ENCODE measurements at places on chromosomes 3 and 15.
A peak's percentile ranks its signal among the peaks of the same experiment; 100 is the strongest.

- no peak for DNase-seq
Observed at GRCh38 chr3:172189987-172190603, 150.7 kb downstream of the FNDC3B start.

DNA sequence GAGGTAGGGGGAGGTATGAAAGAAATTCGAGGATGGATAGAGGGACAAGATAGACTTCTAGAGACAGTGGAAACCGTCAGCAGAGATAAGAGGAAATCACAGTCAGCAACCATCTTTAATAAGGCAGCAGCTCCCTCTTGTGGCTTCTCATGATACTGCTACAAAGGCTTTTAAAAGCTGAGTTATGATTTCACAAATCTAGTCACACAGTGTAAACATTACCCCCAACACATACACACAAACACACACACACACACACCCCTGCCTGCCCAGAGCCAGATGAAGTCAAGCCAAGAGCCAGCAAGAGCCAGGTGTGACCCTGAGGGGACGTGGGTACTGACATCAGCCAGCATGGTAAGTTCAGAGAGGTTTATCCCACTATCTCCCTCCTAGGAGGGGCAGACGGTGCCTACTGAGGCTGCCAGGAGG, 18.9 kb upstream of the TGM5 start:
- DNase-seq, result no peak

DNA sequence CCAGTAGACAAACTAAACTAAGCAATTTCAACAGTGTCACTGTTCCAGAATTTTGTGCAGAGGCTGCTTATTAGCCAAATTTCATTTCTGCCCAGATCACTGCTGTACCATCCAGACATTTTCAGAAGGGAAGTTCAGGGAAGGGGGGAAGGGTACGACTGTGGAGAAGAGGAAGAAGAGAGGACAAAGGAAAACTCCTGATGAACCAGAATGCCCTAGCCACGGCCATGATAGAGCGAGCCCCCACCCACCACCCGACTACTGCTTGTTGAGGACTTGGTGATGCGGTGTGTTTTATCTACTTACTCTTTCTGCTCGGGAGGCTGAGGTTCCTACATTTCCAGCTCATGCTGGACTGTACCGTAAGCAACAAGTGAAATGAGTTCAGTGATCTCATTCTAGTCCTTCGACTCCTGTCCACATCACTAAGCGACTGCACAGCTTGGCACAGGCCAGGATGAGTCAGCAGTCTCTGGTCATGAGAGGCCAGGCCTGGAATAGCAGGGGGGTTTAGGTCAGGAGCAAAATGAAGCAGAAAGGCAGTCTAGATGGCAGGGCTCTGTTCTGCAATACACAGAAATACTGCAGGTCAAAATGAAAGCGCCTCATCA, 330.8 kb downstream of the TIGIT start:
- DNase-seq, result no peak

DNA sequence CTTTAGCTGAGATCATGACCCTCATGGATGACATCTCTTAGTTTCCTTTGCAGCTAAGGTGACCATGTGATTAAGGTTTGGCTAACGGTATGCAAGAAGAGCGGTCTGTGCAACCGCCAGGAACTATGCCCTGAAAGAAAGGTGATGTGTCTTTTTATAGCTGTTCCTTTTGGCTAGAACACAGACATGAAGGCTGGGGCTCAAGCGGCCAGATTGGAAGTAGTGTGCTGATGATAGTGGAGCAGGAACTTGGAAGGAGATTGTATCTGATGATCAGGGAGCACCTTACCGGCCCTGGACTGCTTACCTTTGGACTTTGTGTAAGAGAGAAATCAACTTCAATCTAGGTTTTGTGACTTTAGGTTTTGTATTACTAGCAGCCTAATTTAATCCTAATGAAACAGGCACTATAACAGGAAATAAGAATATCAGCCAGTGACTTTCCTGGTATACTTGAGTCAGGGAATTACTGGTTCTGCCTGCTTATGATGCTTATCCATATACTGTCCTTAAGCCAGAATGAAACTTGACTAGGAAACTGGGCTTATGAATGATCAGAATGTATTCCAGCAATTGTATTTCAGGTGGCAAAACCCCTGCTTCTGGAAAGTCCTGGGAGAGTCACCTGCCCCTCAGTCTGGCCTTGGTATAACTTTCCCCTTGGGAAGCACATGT, 164.3 kb upstream of the LRIG1 start:
- DNase-seq, result no peak

- no peak for DNase-seq
Observed at GRCh38 chr3:181940703-181941102, 229.0 kb downstream of the SOX2 start.

DNA sequence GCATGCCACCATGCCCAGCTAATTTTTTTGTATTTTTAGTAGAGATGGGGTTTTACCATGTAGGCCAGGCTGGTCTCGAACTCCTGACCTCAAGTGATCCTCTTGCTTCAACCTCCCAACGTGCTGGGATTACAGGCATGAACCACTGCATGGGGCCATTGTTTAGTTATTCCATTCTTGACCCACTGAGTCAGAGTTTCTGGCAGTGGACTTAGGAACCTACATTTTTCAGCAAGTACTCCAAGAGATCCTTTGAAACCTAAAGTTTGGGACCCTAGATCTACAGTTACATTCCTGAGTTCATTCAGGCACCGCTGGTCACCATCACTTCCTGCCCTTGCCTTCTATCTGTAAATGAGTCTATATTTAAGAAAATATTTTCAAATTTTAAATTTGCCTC, 1.4 kb upstream of the TNFSF10 start:
- DNase-seq, result no peak

DNA sequence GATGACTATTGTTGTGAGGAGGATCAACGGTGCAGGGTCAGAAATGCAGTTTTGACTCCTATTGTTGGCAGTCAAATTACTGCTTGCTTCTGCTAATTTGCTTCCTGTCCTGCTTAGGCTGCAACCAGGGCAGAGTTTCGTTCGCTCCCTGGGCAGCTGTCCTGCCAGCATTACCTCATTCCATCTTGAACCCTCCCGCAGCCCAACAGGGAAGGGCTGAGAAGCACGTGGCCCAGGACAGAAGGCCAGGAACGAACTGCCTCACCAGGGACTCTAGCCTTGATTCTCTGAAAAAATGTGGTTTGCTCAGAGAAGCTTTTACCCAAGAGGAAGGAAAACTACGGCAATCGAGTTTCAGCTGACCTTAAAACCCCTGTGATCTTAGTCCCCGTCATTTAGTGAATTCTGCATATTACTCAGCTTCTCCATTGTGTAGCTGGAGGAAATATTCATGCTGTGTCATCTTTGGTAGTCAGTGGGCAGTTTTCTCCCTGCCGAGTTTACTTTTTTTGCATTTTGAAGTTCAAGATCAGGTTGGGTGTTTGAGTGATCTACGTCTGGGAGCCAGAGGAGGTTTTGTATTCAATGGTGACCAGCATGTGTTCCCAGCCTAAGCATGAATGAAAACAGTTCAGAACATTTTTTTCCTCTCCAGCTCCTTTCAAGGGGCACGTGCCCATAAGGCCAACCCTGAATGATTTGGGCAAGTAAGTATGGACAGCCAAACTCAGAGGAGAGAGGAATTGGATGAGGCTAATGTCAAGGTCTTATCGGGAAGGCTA, 23.0 kb downstream of the TLNRD1 start:
- DNase-seq, result peak; percentile 78

DNA sequence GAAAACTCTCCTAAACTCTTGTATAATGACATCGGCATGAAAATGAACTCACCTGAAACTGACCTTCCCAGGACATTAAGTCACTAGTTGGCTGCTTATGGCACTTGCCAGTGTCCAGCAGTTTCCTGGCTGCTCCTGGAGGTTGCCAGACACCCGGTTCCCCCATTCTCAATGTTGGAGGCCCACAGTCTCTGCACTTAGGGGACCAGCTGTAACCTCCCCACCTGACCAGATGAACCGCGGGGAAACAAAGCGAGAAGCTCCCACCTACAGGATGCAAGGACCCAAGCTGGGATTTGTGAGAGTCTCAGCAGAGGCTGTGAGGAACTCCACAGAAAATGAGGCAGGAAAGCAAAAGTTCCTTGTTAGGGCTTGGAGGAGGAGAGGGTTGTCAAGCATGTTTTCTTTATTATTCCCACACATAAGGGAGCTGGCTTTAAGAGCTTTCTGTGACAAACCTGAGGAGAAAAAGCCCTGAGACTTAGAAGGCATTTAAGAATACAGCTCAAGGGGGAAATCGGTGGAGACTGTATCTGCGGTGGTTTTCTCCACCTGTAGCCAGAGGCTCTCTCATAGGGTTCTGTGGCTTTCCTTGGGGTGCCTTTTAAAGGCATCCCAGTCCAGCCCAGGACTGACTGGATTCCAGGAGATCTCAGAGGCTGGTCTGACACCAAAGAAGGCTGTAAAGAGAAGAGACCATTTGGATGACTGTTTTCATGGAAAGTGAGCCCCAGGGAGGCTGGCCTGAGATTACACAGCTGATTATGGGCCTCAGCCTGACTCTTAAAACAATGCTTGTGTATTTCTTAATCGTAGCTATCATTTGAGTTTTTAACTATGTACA, 4.6 kb downstream of the TPM1 start:
- DNase-seq, result no peak

- DNase-seq, result no peak
Observed at GRCh38 chr3:59442046-59442445, 392.2 kb upstream of the CFAP20DC start.

- no peak for DNase-seq
Observed at GRCh38 chr3:30895329-30895728, 868 bp upstream of the GADL1 start.

DNA sequence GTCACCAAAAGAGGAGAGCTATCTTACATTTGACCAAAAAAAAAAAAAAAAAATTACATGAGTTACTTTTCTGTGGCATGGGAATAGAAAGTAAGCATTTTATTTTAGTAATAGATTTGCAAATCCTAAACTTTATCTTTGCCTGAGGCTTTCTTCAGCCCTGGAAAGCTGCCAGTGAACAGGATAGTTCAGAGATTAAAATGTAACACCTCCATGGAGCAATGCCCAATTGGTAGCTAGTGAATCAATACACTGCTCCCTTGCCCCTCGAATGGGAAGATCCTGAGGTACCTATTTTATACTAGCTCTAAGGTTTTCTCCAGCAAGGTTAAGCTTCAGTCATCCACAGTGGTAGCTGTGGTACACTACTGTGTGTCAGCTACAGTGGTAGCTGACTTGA, 867.1 kb downstream of the NAALADL2 start:
- no peak for DNase-seq

GRCh38 chr15:60804986-60805949, 326.3 kb upstream of the ICE2 start:
- no peak for DNase-seq

- DNase-seq, result no peak
Observed at GRCh38 chr3:46670891-46671427, 22.5 kb downstream of the ALS2CL start.

- no peak for DNase-seq
Observed at GRCh38 chr3:117916839-117917238, 1117.8 kb downstream of the IGSF11 start.

- no peak for DNase-seq
Observed at GRCh38 chr3:31079689-31080088, 185.2 kb upstream of the GADL1 start.

DNA sequence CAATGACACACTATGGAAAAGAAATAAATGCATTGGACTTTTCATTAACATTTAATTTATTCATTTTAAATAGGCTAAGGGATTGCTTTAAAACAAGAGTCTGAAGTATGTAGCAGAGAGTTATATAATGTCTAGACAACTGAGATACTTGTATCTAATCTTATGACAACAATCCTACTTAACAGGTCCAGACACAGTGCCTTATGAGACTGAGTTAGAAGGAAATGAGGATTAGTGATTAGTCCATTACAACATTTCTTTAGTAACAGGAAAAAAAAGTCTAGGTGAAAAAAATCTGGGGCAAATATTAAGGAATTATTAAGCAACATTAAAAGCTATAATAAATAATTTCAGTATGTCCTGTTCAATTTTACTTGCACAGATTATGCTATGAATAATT, 140.6 kb downstream of the MEIS2 start:
- no peak for DNase-seq

DNA sequence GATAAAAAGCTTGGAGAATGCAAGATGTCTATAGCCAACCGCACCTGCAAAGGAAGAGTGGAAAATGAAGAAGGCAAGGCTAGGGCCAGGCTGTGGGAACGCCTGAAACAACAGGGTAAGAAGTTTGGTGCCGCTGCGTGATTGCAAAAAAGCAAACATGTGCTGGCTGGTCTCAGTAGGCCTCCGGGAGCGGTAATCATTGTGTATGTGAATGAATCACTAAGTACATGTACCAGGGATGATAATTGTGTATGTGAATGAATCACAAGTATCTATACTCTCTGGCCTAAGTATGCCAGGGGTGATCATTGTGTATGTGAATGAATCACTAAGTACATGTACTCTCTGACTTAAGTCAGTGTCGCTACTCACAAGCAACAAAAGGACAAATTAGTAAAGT, 40.3 kb upstream of the PARL start:
- DNase-seq, result no peak

GRCh38 chr15:73190189-73190601, 137.9 kb downstream of the NEO1 start:
- DNase-seq, result no peak

- DNase-seq, result no peak
Observed at GRCh38 chr3:178405531-178405930, 130.7 kb upstream of the KCNMB2 start.

DNA sequence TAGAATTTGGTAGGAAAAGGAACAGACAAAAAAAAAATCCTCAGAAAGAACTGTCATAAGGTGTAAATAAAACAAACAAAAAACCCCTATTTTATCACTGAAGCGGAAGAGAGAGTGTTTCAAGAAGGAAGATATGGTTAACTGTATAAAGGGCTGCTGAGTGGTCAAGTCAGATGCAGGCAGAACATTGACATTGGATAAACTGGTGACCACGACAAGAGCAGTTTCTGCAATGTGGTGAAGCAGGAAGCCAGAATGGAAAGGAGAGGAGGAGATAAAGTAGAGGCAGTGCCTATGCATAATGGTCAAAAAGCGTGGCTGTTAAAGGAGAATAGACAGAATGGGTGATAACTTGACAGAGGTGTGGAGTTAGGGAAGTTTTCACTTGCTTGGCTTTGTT, 75.3 kb downstream of the CYP19A1 start:
- DNase-seq, result no peak

DNA sequence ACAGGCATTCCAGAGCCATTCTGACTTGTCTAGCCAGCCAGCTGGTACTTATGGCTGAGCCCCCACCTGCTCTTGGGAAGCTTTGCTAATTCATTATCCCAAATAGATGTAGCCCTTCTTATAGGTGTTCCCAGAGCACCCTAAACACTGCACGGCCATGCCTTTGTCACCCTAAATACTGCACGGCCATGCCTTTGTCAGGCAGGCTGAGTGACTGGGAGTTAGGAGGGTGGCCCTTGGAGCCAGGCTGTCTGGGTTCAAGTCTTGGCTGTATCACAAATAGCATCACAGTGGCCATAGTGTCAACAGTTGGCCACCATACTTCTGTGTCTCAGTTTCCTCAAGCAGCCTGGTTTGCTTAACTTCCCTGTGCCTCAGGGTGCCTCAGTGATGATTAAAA, 292.3 kb downstream of the ADAMTS17 start:
- DNase-seq, result no peak

GRCh38 chr15:37921527-37922385, 12.7 kb upstream of the TMCO5A start:
- DNase-seq, result no peak

- DNase-seq, result peak; percentile 7
Observed at GRCh38 chr3:147616998-147617619, 207.9 kb downstream of the ZIC1 start.

- DNase-seq, result no peak
Observed at GRCh38 chr3:13087320-13087990, 14.2 kb upstream of the IQSEC1 start.
